Thyroid gland (tissue), 4 donors: ENCODE measurements at places on chromosomes 2 and 18. TPM values are rescaled to one million over a fixed set of nuclear protein-coding genes. Genes with fewer than 3 reads are reported as not detected.
A peak's percentile ranks its signal among the peaks of the same experiment; 100 is the strongest.

GRCh38 chr2:7430869-7431641 is 513.8 kb downstream of the RNF144A start:
- peak overlapping the region; percentile 27 for H3K4me3 ChIP-seq
- no peaks in the 10 kb centered on the region for H3K36me3 ChIP-seq
- H3K4me1 ChIP-seq: peaks cover 10% of the 10 kb centered on the region
- no peaks in the 10 kb centered on the region for H3K27me3 ChIP-seq
- H3K27ac ChIP-seq: peak overlapping the region; percentile 11

DNA sequence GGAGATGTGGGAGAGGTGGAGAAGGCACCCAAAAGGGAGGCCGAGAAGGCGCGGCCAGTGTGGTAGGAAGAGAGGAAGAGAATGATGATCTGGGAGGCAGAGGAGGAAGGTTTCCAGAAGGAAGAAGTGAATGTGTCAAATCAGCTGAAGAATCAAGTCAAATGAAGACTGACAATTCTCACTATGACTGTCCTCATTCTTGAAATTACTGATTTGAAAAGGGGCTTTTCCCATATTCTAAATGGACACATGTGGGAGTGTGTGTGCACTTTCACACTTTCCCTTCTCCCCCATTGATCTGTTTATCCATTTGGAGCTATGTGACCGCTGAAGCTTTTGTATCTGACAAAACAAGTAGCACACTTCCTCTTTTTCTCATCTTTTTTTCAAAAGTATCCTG is 6.1 kb downstream of the AFF3 start:
- H3K27ac ChIP-seq: no peak overlapping the region
- DNase-seq: no peak
- no peaks in the 10 kb centered on the region for H3K36me3 ChIP-seq
- no peaks in the 10 kb centered on the region for H3K4me1 ChIP-seq

- peaks cover 23% of the 10 kb centered on the region for H3K4me1 ChIP-seq
- no peak overlapping the region for H3K27ac ChIP-seq
- H3K36me3 ChIP-seq: no peaks in the 10 kb centered on the region
- no peaks in the 10 kb centered on the region for H3K27me3 ChIP-seq
These were observed 165.1 kb downstream of the RPIA start for GRCh38 chr2:88856409-88857135.

GRCh38 chr2:21118302-21118920 is 5.4 kb upstream of the TDRD15 start:
- H3K27ac ChIP-seq: no peak overlapping the region
- no peaks in the 10 kb centered on the region for H3K27me3 ChIP-seq
- H3K36me3 ChIP-seq: no peaks in the 10 kb centered on the region
- H3K4me3 ChIP-seq: no peak overlapping the region
- H3K4me1 ChIP-seq: no peaks in the 10 kb centered on the region

DNA sequence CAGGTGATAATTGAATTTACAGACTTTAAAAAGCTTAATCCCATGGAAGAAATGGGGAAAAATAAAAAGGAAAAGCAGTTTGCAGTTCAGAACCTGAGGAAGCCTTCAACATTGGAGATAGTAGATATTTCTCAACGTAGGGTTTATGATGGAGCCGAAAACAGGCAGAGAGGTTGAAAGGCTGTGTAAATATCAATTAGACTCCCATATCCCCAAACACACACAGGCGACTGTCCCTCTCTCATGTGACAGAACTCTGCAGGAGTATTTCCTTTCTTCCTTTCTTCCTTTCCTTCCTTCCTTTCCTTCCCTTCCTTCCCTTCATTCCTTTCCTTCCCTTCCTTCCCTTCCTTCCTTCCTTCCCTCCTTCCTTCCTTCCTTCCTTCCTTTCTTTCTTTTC is 406.5 kb downstream of the LPIN1 start:
- DNase-seq: no peak
- no peak overlapping the region for H3K4me3 ChIP-seq
- no peaks in the 10 kb centered on the region for H3K27me3 ChIP-seq
- H3K4me1 ChIP-seq: peaks cover 7% of the 10 kb centered on the region

DNA sequence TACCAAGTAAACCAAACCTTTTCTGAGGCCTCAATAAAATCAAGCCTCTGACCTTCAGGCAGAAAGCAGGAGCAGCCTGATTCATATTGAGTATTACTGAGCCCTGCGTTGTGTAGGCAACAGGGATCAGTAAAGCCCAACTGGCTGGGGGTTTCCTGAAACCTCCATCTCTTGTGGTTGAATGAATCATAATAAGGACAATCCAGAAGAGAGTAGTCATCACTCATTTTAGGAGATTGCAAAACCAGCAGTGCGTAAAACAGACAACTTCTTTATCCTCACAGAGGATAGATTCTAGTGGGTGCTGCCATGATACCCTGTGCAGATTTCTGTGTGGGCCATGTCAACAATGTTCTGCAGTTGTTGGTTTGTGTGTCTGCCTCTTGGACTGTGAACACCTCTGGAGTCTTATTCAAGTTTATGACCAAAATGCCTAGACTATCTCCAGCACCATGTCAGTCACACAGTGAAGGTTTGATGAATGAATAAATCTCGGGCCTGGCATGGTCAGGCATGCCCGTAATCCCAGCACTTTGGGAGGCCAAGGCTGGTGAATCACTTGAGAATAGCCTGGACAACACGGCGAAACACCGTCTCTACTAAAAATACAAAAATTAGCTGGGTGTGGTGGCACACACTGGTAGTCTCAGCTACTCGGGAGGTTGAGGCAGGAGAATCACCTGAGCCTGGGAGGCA is 51.8 kb upstream of the RAB27B start:
- H3K4me3 ChIP-seq: no peak overlapping the region
- no peak overlapping the region for H3K27ac ChIP-seq
- no peaks in the 10 kb centered on the region for H3K4me1 ChIP-seq
- H3K36me3 ChIP-seq: no peaks in the 10 kb centered on the region

DNA sequence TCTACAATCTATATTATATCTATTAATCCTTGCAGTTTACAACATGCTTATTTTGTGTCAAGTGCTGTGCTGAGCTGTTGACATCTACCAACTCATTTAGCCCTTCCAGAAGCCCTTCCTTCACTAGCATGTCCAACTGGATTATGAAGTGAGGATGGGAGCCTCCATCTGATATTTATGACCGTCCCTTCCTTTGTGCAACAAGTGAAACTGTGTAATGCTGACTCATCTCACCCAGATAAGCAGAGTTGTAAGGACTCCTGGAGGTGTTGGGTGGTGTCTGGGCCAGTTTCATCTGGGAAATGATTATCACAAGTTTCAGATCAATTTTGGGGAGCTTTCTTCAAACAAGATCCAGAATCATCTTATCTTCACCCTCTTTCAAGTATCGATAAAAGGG is 156.6 kb upstream of the ETAA1 start:
- no peaks in the 10 kb centered on the region for H3K4me1 ChIP-seq
- no peak overlapping the region for H3K4me3 ChIP-seq
- no peaks in the 10 kb centered on the region for H3K36me3 ChIP-seq
- no peak overlapping the region for H3K27ac ChIP-seq

DNA sequence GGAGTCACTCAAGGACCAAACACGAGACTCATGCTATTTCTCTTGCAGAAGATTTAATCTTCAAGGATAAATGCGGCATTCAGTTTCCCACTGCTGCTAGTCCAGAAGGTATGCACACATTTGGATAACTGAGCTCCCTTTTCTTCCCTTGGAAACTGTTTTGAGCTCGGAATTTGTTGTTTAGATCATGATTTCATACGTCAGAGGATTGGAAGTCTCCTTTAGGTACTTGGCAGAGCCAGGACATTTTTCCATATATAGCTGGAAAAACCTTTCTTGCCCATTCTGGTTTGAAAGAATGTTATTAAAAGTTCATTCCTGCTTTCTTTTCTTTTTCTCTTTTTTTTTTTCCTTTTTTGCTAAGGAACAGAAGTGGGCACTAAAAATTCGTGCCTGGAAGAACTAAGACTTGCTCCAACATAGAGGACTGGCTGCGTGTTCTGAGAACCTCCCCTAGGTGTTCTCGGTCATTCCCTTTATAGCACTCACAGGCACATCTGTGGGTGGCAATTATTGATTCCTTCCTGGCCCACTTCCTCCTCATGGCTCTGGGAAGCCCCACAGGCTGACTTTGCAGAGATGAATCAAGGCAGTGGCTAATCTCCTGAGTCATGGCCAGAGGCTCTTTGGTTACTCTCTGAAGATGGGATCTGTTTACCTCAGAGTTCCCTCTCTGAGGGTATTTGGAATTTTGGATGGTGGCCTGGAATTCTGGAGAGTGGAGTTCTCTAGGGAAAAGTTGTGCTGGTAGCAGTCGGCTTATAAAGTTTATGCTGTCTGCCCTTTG is 104.8 kb downstream of the PLCL1 start:
- H3K27ac ChIP-seq: no peak overlapping the region
- DNase-seq: no peak
- peaks cover 7% of the 10 kb centered on the region for H3K4me1 ChIP-seq
- H3K36me3 ChIP-seq: no peaks in the 10 kb centered on the region

DNA sequence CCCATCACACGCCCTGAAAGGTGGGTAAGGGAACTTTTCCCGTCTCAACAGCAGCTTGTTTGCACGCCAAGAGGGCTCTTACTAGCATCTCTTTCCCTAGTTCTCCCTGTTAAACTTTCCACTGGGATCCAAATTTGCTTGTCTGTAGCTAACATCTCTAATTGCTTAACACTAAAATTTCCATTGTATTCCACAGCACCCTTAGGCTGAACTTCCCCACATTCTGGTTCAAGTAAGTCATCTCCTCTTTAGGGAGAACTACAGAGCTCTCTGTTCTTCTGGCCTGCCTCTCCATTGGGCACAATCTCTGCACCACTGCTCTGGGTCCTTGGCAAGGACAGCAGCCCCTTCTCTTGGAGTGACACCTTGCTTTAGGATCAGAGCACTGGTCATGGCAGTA is 24.0 kb downstream of the UNC50 start:
- H3K4me3 ChIP-seq: no peak overlapping the region
- DNase-seq: no peak
- peaks cover 3% of the 10 kb centered on the region for H3K36me3 ChIP-seq
- no peak overlapping the region for H3K27ac ChIP-seq
- H3K27me3 ChIP-seq: no peaks in the 10 kb centered on the region

DNA sequence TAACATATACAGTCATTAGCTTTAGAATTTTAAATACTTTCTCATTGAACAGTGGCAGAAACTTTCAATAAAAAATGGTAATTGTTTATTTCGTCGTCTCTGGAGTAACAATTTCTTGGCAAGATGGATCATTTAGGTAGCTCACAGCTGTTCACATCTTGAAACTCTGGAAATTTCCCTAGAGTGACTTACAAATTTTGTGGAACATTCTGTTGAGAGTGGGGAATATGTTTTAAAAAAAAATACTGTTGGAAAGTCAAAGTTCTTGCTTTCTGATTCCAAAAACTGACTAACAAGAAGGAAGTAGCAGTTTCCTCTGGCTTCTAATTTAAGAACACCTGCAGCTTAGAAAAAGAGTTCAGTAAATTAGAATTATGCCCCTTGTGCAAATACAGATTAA is 11.2 kb upstream of the CALCRL start:
- H3K27ac ChIP-seq: no peak overlapping the region
- no peak overlapping the region for H3K4me3 ChIP-seq
- H3K36me3 ChIP-seq: no peaks in the 10 kb centered on the region
- no peak for DNase-seq
- H3K4me1 ChIP-seq: no peaks in the 10 kb centered on the region
- H3K27me3 ChIP-seq: no peaks in the 10 kb centered on the region

DNA sequence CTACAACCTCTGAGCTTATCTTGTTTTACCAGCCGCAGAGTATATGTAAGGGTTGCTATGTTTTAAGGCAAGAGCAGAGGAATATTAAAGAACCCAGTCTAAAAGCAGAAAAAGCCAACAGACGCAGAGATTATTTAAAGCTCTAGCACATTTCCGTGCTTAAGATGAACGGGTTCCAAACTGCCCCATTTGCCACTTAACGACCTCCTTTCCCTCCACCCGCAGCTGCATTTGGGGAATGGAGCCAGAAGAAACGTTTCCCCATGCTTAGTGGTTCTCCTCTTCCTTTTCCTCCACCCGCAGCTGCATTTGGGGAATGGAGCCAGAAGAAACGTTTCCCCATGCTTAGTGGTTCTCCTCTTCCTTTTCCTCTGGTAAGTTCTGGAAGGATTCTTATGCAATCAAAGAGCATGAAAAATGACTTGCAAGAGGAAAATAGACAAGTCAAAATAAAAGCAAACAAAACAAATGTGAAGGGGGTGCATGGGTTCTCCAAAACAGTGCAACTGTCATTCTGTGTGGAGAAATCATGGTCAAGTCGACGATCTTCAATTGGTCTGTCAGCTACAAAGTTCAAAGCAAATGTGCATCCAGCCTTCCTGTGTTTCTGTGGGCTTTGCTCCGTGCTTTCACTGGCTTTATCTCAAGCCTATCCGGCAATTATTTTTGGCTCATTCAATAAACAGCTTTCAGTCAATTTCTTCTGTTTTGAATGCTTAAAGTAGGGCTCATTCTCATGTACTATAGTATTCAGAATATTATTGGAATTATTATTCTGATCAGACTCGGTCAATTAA is 57.8 kb downstream of the DIPK1C start:
- no peaks in the 10 kb centered on the region for H3K36me3 ChIP-seq
- DNase-seq: no peak
- no peaks in the 10 kb centered on the region for H3K27me3 ChIP-seq
- no peak overlapping the region for H3K4me3 ChIP-seq
- H3K27ac ChIP-seq: no peak overlapping the region

GRCh38 chr2:138428710-138429440 is 72.7 kb upstream of the SPOPL start:
- no peak overlapping the region for H3K4me3 ChIP-seq
- H3K4me1 ChIP-seq: no peaks in the 10 kb centered on the region
- DNase-seq: no peak

- H3K4me1 ChIP-seq: no peaks in the 10 kb centered on the region
- H3K4me3 ChIP-seq: no peak overlapping the region
- no peaks in the 10 kb centered on the region for H3K36me3 ChIP-seq
- H3K27me3 ChIP-seq: no peaks in the 10 kb centered on the region
These were observed 131.2 kb downstream of the CBLN2 start for GRCh38 chr18:72412927-72413326.

DNA sequence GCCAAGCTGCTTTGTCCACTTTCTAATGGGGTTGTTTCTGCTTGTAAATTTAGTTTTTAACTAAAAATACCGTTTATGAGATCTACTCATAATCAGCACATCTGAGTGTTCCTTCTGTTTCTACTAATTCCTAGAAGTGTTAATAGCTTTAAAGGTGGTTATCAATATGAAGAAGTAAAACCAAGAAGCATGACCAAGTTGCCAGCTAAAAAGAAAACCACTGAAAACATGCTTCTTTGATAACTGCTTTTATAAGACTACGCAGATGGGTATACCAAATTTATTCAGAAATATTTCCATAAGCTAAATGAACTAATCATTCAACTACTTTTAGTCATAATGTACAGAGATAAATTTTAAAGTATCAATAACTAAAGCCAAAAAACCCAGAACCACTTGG is 101.8 kb downstream of the C2orf74 start:
- DNase-seq: no peak
- no peak overlapping the region for H3K4me3 ChIP-seq
- no peaks in the 10 kb centered on the region for H3K4me1 ChIP-seq

DNA sequence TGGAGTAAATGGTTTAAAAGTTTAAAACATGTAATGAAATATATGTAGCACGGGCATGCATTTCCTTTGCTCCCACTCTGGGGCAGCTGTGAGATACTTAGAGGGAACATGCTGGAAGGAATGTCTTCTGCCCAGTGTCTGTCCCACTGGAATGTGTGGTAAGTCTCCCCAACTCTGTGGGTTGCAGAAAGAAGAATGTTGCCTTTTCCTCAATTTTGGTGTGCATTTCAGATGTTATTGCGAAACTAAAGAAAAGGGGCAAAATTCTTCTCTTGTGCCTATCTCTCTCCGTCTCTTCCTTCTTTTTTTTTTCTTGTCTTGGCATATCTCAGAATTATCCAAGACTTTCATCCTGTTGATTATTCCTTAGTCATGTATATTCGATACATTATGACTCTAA is 201.1 kb downstream of the SH3RF3 start:
- H3K36me3 ChIP-seq: no peaks in the 10 kb centered on the region
- H3K27ac ChIP-seq: no peak overlapping the region
- H3K4me1 ChIP-seq: peaks cover 28% of the 10 kb centered on the region

CAPN14 gene
- total RNA-seq: not detected

C2orf80 gene
- not detected for total RNA-seq

CDH20 gene
- total RNA-seq: 0.39 TPM

TNFAIP6 gene
- 0.83 TPM for total RNA-seq

STEAP3 gene
- 7.4 TPM for total RNA-seq
